ENCODE measurements at places on chromosomes 3 and 15.

DNA sequence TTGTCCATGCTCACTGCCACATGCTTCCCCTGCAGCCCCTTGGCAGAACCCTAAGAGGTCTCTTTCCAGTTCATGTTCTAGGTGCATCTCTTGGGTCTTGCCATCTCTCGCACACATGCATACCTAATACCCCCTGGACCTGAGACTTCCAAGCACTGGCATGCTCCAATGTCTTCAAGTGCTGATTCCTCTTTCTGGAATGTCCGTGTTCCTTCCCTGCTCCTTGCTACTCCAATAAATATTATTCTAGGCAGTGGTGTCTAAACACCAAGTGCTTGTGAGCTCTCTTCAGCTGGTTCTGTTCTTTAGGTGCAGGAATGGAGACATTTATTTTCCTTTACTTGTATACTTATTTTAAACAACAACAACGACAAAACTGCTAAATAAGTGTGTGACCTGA, 370.1 kb downstream of the LPP start:
- DNase-seq = no peak

DNA sequence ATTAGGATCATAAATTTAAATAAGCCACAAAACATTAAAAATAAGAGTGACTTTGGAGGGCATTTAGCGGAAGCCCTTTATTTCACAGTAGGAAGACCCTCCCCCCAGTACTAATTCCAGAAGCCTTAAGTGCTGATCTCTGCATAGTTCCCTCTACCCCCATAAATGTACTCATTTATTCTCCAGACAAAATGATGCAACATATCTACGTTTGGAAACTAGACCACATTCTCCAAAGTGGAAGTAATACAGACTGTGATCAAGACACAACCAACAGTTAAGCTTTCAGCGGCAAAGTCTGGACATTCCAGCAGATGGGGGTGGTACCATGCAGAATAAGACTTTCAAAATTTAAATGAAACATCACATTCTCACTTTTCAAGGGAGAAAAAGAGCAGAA, 44.8 kb upstream of the RPS17 start:
- DNase-seq = no peak

DNA sequence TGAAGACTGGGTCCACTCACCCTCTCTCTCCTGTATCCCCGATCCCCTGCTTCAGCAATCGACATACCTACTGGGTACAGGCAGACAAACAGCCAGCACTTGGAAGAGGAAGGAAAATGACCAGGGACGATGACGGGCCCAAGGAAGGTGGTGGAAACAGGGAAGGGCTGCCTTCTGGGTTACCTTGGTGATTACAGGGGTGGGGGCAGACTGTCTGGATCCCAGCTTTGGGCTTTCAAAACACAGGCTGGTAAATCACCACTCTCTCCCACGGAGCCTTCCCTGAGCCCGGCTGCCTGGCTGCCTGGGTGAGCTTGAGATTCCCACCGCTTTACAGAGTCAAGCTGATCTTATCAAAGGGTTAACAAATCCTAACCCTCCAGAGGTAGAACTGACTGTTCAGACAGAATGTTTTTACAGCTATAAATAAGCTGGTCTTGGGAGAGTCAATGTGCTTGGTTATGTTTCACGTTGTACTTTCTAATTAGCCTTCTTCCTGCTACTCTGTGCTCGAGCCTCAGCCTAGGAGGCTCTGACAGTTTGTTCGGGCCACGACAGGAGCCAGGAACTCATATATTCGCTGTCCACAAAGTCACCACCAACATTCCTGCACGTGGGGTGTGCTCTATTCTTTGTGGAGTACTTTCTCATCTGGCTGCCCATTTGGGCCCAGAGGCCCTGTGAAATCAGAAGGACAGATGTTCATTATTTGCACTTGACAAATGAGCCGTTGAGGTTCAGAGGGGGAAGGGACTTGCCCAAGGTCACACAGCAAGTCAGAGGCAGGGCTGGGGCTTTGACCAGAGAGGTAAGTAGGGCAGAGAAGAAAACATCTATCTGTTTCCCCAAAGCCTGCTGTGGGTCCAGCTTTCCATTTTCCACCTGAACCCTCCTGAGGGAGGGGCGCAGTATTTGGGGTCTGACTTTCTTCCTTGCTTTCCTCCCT, 63.5 kb downstream of the FEM1B start:
- DNase-seq = no peak

DNA sequence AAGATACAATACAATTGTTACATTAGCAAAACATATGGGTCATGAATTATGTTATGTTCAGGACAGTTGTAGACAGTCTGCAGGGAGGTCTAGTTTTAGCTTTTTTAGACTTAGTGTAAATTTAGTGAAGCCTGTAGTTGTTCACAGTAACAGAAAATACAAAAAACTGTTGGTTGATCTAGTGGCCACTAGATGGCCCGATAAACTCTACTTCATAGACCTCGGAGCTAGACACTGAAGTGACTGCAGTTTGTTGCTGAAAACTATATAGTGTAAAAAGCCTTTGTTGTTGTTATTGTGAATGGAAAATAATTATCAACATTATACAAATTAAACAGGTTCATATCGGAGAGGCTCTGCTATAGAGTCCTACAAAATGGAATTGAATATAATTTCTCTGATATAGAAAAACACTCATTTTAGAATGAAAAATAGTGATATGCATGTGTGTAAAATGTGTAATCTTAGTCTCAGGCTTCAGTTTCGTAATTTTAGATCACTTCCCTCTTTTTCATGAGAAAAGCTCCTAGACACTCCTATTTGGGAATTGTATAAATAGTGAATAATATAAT, 18.3 kb downstream of the MAGEL2 start:
- DNase-seq = no peak

DNA sequence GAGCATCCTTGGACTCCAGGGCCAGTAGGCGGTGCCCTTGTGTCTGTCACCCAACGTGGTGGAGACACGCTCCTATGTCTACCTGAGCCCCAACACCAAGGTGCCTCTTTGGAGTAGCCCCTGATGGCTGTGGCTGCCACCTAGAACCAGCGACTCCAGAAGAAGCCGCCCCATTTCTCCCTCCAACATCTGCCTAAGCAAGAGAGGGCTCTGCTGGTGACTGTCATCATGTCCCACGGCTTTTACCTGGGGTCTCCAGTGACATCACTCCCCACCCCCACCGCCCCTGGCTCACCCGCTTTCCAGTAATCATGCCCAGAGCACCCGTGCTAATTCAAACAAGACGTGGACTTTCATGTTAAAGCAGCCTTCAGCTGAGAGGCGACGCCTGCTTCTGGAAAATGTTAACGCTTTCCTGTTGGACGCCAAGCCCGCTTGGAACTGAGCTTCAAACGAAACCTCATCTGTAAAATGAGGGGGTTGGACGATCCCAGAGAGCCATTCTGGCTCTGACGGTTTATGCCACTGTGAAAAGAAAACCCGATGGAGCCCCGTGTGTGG, 57.0 kb downstream of the ISG20 start:
- no peak for DNase-seq

DNA sequence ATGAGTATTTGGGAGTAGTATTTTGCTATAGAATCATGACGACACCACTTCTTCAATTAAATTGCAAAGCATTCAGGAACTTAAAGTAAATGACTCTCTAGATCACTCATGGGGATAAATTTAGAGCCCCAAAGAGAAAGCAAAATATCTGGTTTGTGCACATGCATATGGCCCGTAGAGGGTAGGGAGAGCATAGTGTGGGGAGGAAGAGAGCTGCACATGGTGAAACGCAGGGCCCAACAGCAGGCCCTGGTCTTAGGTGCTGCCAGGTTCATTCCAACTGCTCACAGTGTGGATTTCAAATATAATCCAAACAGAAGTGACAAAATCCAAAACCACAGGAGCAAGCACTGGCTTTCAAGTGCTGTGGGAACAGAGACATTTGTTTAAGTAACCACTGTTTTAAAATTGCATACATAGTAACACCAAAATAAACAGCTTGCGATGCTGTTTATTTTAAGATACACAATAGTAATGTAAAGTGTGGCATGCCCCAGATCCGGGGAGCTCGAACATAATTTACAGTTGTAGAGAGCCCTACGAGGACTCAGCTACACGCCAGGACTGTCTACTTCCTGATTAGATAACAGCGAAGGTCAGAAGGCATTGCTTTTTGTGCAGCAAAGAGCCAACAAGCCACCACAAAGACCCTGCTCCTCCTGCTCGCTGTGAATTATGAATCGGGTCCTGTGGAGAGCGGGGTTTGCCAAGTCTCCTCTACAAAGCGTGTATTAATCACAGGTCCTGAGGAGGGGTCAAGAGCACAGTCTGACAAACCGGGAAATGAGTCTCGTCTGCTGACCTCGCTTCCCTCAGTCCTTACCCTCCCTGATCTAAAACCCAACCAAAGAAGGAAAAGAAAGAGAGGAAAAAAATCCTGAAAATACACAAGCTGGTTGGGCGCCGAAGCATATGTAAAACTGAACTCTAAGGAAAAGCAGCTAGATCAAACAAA, 80.6 kb downstream of the MEIS2 start:
- DNase-seq = peak; percentile 30

GRCh38 chr3:168823466-168823865, 727.7 kb upstream of the GOLIM4 start:
- no peak for DNase-seq

DNA sequence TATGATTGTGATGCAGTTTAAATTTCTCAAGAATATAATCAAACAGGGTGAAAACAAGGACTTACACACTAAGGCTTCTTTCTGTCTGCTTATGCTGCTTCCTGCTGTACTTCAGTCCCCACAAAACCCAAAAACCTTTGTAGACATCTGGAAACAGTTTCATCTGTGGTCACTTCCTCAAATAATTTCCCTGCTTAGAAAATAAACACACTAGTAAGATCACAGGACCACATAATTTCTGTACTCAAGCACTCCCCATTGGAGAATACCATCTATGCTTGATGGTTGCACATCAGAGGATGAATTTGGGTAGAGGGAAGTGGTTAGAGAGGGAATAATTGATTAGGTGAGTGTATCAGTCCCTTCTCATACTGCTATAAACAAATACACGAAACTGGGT, 266.2 kb downstream of the LSAMP start:
- no peak for DNase-seq

- DNase-seq = no peak
These were observed 12.4 kb upstream of the SYN2 start for GRCh38 chr3:11991751-11992150.

DNA sequence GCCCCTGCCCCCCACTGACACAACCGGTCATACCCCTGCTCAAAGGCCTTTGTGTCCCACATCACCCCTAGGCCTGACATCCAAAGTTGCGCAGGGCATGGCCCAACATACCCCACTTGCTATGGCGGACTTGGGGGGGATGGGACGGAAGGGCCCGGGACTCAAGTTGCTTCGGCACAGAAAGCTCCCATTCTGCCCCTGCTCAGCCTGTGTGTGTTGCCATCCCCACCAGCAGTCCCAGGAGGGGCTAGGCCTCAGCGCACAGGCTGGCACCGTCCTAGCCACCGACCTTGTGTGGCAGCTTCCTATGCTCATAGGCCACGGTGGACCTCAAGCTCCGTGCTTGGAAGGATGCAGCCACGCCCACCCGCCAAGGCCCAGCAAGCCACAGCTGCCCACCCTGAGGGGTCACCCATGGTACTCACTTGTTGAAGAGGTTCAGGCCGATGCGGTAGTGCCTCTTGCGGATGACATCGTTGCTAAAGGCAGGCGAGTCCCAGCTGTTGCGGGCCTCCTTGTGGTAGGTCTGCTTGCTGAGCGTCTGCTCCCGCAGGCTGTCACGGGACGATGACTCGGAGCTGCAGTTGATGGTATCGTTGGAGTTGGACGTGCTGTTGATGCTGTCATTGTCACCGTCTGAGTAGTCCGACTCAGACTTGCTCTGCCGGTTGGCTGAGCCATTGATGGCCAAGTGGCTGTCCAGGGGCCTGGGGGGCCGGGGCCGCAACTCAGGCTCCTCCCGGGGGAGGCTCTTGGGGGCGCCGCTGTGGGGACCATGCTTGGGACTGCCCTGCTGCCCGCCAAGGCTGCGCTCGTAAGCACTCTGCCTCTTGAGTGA, 93.9 kb upstream of the RPL32 start:
- no peak for DNase-seq

GRCh38 chr3:9901967-9902366, 681 bp upstream of the IL17RE start:
- DNase-seq = no peak

DNA sequence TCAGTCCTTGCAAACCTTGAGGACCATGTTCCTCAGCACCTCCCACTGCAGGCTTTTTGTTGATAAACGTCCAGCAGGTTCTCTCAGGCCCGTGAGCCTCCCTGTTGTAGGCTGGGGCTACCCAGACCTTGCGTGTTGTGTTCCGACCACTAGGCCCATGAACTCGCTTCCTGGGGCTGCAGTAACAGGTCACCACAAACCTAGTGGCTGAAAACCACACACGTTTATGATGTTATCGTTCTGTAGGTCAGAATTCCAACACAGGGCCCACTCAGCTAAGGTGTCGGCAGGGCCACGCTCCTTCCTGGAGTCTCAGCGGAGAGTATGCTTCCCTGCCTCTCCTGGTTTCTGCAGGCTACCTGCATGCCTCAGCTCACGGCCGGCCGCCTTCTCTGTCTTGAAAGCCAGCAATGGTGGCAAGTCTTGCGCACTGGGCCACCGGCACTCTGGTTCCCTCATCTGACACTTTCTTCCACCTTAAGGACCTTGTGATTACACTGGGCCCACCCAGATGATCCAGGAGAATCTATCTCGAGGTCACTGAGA, 60.8 kb downstream of the ATP10A start:
- no peak for DNase-seq

DNA sequence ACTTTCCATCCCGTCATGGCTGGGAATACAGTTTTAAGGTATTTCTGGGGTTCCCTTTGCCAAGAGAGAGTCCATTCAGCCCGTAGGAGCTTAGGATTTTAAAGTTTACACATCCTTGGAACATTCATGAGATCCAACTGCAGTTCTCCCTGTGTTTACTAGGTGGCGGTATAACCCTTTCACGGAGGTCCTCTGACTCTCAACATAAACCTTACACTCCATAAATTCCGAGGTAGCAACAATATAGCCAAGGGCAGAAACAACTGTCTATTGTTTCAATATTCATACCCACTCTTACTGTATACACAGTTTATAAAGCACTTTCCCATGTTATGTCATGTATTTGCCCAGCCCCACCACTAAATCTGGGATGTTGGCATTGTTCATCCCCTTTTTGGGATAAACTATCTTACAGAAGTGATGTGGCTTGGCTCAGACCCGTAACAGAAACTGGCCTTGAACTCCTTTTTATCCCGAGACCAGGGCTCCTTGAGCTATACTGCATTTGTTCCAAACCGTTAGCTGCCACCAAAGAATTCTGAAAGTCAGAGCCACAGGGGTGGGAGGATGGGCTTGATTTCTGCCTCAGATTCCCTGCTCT, 69.2 kb upstream of the COL6A5 start:
- DNase-seq = peak; percentile 11

DNA sequence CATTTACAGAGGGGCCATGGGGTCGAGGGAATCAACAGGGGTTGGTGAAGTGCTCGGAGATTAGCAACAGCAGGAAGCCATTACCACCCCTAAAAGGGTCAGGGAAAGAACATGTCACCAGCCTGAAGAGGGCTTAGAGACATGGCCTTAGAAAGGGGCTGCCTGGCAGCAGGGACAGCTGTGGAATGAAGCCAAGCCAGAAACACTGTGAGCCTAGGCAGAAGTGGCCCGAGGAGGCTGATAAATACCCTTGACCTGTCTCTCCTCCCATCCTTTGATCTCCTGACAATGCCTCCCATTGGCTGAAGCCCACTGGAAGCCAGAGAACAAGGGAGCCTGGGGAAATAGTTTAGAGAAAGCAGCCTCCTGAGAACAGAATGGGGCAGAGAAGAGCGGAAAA, 31.4 kb downstream of the GPD1L start:
- DNase-seq = no peak

Measured in pulmonary artery endothelial cell (primary cell).